ENCODE measurements at places on chromosomes 3 and 15.
A peak's percentile ranks its signal among the peaks of the same experiment; 100 is the strongest.

GRCh38 chr3:127209840-127210653 is 17.1 kb downstream of the PRR23E start:
- no peak for DNase-seq

GRCh38 chr15:85592148-85592547 is 202.6 kb downstream of the KLHL25 start:
- no peak for DNase-seq

DNA sequence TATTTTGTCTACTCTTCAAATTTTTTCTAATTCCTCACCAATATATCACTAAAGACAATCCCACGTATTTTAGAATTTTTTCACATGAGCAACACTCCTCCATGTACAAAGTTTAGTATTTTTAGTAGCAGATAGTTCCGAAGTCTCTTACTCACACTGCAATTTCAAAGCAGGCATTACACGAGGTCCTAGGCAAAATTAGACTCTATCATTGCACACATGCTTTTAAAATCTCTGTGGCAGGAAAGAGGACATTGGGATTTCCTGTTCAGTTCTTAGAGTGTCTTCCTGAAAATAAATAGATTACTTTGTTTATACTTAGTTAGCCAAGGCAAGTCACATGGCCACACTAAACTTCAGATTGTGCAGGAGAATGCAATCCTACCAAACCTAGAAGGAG is 847.7 kb downstream of the ROBO2 start:
- DNase-seq = no peak

DNA sequence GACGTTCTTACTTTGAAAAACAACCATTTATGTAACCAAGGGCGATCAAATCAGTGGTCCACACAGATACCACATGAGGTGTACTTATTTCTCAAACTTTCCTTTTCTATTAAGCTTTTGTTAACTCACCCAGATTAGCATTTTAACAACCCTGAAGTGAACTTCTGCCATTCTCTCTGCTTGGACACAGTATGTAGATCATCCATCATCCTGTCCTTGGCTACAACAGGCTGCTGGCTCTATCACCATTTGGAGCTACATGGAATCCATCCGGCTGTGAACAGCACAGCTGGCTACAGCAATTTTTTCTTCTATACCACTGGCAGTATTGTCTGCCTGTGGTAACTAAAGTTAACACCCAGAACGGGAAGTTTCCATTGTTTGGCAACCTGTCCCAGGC is 4.4 kb downstream of the SEMA6D start:
- no peak for DNase-seq

GRCh38 chr3:9224490-9224889 is 25.0 kb downstream of the SRGAP3 start:
- no peak for DNase-seq

- no peak for DNase-seq
Observed at GRCh38 chr3:112774293-112774926, 72.3 kb downstream of the CD200R1L start.

DNA sequence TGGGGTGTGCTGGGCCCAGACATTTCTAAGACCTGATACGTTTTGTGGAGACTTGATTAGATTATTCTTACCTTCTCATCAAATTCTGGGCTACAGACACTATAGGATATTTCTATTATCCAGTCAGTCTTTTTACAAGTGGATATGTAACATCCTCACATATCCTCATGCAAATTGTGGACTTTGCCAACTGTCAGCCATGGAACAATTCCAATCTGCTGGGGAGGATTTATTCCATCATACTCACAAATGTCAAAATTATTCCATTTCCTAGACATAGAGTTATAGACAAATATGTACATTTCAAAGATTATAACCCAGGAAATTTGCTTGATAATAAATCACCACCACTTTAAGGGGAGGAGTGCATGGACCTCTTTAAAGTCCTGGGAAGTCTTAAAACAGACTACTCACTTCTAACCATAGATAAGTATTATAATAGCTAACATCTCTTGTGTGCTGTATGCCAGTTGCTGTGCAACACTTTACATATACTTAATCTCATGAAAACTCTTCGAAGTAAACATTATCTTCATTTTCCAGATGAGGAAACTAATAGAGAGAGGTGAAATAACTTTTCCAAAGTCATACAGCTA is 44.4 kb downstream of the CADPS start:
- DNase-seq = peak; percentile 51

GRCh38 chr3:128322030-128323022 is 144.4 kb downstream of the DNAJB8 start:
- no peak for DNase-seq

GRCh38 chr15:41821831-41822230 is 6.1 kb upstream of the JMJD7 start:
- DNase-seq = no peak

- DNase-seq = peak; percentile 79
Observed at GRCh38 chr3:194344012-194344411, 7.1 kb downstream of the CPN2 start.

DNA sequence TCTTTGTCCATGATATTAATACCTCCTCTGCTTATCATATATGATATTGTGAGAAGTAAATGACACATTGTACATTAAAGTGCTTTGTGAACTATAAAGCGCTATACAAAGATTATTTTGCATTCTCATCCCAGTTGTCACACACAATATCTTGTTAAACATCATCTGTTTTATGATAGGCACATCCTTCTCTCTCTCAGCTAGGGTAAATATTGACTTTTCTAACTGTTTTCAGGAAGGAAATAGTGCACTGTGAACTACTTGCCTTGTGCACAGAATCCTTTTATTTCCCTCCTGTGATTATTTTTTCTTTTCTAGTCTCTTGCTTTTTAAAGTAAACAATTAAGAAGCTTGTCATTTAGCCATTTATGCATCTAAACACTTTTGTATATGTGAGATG is 388.2 kb downstream of the LPP start:
- peak; percentile 48 for DNase-seq

- no peak for DNase-seq
Observed at GRCh38 chr3:53238886-53239285, 16.9 kb downstream of the TKT start.

GRCh38 chr15:49990835-49991545 is 128.0 kb downstream of the ATP8B4 start:
- no peak for DNase-seq

DNA sequence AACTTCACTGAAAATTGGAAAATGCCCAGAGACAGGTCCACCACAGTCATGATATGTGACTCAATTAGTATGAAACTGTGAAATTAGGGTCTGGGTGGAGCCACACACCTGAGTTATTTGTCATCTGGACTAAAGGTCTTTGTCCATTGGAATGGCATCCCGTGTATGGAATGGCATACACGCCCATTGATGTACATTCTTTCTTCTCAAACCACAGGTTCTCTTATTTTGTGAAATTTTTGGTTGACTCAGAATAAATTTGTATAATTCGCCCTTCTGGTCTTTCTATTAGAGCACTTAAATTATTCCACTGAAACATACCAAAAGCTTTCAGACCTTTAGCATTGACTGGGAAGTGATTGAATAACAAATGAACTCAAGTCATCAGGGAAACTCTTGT is 66.8 kb upstream of the UBE2E1 start:
- no peak for DNase-seq

- DNase-seq = no peak
Observed at GRCh38 chr15:27550635-27551034, 548.5 kb downstream of the OCA2 start.

DNA sequence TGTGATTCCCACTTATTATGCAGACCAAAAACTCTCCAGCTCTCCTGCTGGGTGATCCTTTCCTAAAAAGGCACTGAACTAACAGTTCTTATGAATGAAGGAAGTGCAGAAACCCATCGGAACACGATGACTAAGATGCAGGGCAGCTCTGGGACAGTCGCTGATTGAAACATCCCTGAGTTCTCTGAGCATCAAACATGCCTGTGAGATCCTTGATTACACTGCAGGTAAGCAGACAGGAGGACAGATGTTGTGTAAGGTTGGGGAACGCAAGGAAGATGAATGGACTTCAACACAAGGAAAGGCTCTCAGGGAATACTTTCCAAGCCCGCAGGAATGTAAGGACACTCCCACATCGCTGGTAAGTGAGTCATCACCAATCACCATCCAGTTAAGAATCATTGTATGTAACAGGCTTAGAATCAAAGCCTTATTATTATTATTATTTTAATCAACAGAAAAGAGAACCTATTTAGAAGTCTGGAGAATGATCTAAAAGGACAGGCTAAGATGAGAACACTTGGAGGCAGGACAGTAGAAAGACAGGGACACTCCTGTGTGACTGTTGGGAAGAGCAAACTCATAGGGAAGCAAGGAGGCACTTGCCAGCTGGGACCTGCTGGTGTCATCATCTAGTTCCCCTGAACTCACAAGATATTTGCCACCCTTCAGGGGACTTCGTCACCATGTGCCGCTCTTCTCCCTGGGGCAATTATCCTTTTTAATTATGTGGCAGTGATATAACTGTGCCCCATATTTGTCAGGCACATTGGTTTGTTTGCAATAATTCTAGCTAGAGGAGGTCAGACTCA is 26.0 kb downstream of the TMEM158 start:
- DNase-seq = no peak

DNA sequence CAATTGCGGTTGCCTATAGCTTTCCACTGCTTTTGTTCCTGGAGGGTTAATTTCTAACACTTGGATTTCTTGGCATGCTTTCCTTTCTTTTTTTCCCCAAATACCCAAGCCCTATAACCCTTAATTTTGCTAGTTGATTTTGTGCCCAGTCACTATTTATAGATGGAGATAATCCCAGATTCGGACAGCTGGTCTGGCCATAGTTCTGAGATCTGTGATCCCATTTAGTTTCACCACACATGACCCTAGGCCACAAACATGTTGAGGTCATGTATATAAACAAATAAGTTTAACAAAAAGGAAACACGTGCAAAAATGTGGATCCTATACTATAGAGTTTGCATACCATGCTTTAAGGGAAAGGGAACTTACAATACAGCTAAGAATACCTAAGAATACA is 111.4 kb downstream of the ZMAT3 start:
- no peak for DNase-seq

DNA sequence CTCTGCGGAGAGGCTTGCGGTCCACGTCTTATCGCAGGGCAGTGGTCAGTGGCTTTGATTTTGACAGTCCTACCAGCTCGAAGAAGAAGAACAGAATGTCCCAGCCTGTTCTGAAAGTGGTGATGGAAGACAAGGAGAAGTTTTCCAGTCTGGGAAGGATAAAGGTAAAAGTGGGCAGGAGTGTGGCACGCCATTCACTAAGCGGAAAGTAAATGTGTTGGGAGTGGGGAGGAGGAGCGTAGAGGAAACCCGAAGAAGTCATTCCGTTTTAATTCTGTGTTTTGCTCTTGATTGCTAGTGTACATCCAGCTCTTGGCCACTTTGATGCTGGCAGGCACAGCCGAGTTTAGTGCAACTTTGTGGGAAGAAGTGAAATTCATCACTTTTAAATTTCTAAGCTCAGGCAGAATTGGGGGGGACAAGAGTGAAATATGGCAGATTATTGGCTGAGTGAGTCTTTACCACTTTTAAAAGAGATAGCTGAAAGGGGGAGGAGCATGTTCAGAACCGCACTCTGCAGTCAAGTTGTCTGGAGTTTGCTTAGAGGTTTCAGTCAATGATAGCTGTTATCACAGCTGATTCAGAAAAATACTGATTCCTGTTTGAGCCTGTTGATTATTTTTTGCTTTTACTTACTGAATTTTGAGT is 1.8 kb downstream of the ARHGEF26 start:
- no peak for DNase-seq

GRCh38 chr15:68310804-68311463 is 33.4 kb downstream of the FEM1B start:
- no peak for DNase-seq
